ENCODE measurements at places on chromosomes 5 and 9. TPM values are rescaled to one million over a fixed set of nuclear protein-coding genes. Genes with fewer than 3 reads are reported as not detected.

The BARHL1 gene
- not detected for total RNA-seq

GRCh38 chr5:893137-893506, 438 bp downstream of the TRIP13 start:
- peaks cover 11% of the 10 kb centered on the region for H3K4me1 ChIP-seq
- H3K27ac ChIP-seq, result no peak overlapping the region
- DNase-seq, result no peak
- H3K27me3 ChIP-seq, result no peaks in the 10 kb centered on the region
- H3K4me3 ChIP-seq, result peak overlapping the region; percentile 82
- peaks cover 28% of the 10 kb centered on the region for H3K36me3 ChIP-seq

The GNA14 gene
- not detected for total RNA-seq

The TAF9 gene
- total RNA-seq, result 116 TPM

The LMNB1 gene
- total RNA-seq, result 31.6 TPM

DNA sequence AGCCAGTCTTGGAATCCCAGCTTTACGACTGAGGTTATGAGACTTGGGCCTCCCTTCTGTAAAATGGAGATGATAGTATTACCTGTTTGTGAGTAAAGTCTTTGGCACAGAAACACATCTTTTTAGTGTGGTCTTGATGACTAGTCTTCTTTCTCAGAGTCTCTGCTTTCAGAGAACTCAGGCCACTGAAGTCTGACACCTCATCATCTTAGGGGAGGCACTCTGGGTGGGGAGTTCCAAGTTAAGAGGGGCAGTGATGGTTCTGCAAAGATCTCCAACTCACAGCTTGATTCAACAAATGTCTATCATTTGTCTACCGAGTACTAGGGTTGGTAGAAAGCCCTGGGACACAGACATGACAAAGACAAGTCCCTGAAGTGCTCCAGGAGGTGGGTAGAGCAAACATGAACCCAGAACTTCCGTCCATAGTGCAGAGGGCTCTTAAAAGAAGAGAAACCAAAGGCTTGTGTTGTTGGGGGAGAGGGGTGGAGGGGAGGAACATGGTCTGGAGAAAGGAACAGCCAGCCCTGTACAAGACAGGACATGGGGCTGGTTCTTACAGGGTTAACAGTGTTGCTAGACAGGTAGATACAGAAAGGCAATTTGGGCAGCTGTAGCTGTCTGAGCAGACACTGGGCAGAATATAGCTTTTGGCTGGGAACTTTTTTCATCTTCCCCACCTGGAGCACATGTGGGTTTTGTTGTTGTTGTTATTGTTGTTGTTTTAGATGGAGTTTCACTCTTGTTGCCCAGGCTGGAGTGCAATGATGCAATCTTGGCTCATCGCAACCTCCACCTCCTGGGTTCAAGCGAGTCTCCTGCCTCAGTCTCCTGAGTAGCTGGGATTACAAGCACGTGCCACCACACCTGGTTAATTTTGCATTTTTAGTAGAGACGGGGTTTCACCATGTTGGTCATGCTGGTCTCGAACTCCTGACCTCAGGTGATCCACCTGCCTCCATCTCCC, 2.6 kb upstream of the CD14 start:
- H3K4me3 ChIP-seq, result no peak overlapping the region
- no peaks in the 10 kb centered on the region for H3K27me3 ChIP-seq
- no peak overlapping the region for H3K27ac ChIP-seq
- no peak for DNase-seq
- no peaks in the 10 kb centered on the region for H3K36me3 ChIP-seq

DNA sequence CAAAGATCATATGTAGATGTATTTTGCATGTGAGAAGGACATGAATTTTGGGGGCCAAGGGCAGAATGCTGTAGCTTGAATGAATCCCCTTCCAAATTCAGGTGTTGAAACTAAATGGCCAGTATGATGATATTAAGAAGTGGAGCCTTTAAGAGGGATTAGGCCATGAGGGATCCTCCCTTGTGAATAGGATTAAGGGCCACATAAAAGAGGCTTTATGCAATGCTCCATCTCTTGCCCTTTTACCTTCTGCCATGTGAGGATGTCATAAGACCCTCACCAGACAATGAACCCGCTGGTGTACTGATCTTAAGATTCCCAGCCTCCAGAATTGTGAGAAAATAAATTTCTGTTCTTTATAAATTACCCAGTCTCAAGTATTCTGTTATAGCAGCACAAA, 206.1 kb downstream of the YTHDC2 start:
- H3K27me3 ChIP-seq, result peaks cover 32% of the 10 kb centered on the region
- H3K36me3 ChIP-seq, result no peaks in the 10 kb centered on the region
- no peak overlapping the region for H3K27ac ChIP-seq
- no peak overlapping the region for H3K4me3 ChIP-seq

DNA sequence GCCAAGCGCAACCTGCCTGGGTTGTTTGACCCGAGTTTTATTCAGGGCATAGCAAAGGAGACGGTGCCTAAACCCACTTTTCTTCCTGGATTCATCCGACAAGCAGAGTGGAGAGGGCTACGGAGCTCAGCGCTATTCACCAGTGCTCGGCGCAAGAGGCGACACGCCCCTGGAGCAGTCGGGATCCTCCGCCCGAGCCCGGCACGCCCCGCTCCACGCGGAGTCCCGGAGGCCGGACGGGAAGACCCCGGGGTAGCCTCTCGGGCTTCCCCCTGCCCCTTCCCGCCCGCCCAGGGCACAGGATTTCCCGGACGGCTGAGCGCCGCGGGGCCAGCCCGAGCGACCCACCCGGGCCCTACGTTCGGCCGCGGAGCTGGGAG, 427 bp downstream of the SERINC5 start:
- H3K27ac ChIP-seq, result peak overlapping the region; percentile 88
- peaks cover 26% of the 10 kb centered on the region for H3K4me1 ChIP-seq
- H3K4me3 ChIP-seq, result peak overlapping the region; percentile 92
- no peaks in the 10 kb centered on the region for H3K27me3 ChIP-seq
- DNase-seq, result peak; percentile 63
- H3K36me3 ChIP-seq, result no peaks in the 10 kb centered on the region

DNA sequence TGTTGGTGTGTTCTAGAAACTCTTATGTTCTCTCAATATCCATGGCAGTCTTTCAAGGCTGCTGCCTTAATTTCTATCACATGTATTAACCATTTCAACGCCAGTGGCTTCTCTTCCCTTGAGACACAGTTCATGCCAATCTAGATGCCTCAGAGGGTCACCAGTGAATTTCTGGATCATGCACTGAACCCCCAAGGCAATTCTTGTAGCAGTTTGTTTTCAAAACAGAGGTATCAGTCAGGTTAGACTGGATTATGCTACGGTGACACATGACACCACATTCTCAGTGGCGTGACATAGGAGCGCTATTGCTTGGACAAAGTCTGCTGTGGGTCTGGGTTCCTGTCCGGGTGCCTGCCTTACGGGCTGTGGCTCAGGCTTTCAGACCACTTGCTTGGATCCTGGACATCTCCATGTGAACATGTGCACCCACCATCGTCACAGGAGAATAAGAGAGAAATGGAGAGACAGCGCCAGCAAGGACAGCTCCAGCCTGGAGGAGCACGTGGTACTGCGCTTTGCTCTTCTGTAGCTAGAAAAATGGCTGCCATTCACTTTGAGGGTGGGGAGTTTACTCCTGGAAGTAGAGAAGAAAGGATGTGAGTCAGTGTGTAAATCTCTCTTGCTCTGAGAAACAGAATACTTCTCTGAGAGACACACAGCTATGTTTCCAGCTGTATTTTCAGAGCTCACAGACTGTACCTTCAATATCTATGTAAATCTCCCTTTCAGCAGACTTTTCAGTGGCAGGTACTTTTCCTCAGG, 329.3 kb upstream of the ADCY2 start:
- H3K27ac ChIP-seq, result no peak overlapping the region
- no peaks in the 10 kb centered on the region for H3K36me3 ChIP-seq
- DNase-seq, result no peak
- H3K27me3 ChIP-seq, result peaks cover 11% of the 10 kb centered on the region
- H3K4me1 ChIP-seq, result no peaks in the 10 kb centered on the region

The IL3 gene
- not detected for total RNA-seq

DNA sequence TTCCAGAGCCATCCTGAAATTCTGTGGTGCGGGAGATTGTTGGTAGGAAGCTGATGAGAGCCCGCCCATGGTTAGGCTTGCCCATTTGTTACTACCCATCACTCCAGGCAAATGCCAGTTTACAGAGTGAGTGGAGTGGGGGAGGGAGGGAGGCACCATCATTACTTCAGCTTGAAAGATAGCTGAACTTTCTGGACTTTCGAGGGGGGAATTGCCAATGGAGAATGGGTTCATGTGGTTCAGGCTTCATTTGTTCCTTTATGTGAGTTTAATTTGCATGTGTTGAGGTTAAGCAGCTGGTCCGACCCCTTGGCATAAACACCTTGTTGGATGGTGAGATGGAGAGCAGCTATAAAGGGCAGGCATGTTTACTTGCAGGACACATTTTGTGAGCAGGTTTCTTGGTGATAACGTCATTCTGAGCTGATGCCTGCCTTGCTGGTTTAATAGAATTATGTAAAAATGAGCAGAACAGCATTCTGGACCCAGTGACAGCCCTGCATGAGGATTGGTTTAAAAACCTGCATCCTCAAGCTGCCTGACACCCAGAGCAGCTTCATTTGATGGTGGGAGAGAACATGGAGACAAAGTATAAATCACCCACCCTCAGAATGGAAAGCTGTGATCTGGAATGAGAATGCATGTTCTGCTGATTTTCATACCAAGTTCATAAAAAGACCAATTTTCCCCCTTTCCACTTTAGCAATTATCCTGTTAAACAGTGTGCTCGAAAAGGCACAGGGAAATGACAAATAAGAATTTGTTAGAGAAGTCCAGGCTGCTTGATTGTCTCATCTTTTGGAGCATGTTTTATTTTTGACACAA, 106.3 kb downstream of the TRIO start:
- DNase-seq, result no peak
- H3K4me1 ChIP-seq, result peaks cover 14% of the 10 kb centered on the region
- H3K4me3 ChIP-seq, result no peak overlapping the region
- H3K36me3 ChIP-seq, result peaks cover 4% of the 10 kb centered on the region
- no peaks in the 10 kb centered on the region for H3K27me3 ChIP-seq
- H3K27ac ChIP-seq, result no peak overlapping the region

The PCDHA2 gene
- total RNA-seq, result not detected

DNA sequence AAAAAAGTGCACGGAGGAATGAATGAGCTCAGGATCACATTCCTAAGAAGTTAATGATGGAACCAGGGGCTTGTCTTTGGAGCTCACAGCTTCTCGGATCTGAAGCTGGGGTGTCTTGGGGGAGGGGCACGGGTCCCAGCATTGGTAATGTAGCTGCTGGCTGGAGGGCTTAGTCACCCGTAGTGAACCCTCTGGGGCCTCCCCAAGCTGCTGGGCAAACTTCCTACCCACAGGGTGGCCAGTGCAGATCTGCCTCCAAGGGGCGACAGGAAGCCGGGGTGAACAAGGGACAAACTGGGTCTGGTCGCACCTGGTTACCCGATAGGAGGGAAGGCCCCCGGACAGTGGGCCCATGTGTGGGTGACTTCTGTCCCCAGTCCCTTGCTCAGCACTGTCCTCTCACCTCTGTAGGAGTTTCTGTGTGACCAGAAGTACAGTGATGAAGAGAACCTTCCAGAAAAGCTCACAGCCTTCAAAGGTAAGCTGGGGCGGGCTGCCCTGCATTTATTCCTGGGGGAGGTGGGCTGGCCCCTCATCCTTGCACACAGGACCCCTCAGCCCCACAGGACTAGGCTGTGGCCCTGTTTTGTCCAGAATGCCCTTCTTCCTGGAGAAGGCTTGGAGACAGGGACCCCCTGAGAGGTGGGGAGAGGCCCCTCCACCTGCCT, 14.1 kb upstream of the NUP214 start:
- no peak for DNase-seq
- H3K27ac ChIP-seq, result no peak overlapping the region
- no peaks in the 10 kb centered on the region for H3K27me3 ChIP-seq
- no peak overlapping the region for H3K4me3 ChIP-seq

DNA sequence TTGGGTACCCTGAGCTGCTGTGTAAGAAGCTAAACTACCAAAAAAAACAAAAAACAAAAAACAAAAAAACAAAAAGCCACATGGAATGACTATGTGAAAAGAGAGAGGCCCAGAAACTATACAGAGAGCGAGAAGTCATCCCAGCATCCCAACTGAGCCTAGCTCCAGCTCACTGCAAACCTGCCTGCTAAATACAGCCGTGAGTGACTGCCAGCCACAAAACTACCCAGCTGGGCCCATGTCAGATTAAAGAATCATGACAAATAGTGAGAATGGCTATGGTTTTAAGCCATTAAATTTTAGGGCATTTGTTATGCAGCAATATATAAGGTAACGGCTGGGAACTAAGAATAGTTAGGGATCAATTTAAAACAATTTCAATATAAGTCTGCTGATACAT, 335.1 kb upstream of the PDE4D start:
- H3K36me3 ChIP-seq, result no peaks in the 10 kb centered on the region
- DNase-seq, result no peak
- H3K27me3 ChIP-seq, result peaks cover 91% of the 10 kb centered on the region
- H3K4me3 ChIP-seq, result no peak overlapping the region
- H3K4me1 ChIP-seq, result no peaks in the 10 kb centered on the region
- H3K27ac ChIP-seq, result no peak overlapping the region

GRCh38 chr9:129259375-129259774, 81.3 kb upstream of the IER5L start:
- DNase-seq, result no peak
- no peaks in the 10 kb centered on the region for H3K4me1 ChIP-seq
- H3K36me3 ChIP-seq, result no peaks in the 10 kb centered on the region
- H3K27ac ChIP-seq, result no peak overlapping the region
- no peaks in the 10 kb centered on the region for H3K27me3 ChIP-seq
- peak overlapping the region; percentile 57 for H3K4me3 ChIP-seq

GRCh38 chr5:145408048-145408341, 427.1 kb downstream of the PRELID2 start:
- DNase-seq, result no peak
- H3K27me3 ChIP-seq, result no peaks in the 10 kb centered on the region
- peaks cover 6% of the 10 kb centered on the region for H3K4me1 ChIP-seq
- no peak overlapping the region for H3K27ac ChIP-seq
- H3K4me3 ChIP-seq, result no peak overlapping the region
- H3K36me3 ChIP-seq, result no peaks in the 10 kb centered on the region

DNA sequence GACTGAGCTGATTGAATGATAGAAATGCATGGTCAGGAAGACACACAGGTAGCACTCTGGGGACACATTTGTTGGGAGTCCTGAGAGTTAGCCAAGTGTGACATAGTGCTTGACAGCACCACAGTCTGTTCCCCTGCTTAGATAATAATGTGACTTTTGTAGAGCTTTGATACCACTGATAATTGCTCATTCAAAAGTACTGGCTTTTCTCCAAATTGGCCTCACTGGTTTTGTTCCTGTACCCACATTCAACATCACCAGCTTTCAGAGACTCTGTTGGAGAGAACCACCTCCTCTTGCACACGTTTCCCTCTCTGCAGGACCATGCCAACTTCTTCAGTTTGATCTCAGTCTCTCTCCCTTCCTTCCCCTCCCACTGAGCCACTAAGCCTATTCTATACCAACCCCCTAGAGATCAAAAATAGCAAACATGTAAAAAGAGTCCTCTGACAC, 52.5 kb upstream of the IL7R start:
- no peak for DNase-seq
- no peaks in the 10 kb centered on the region for H3K36me3 ChIP-seq
- H3K27me3 ChIP-seq, result no peaks in the 10 kb centered on the region
- H3K4me3 ChIP-seq, result no peak overlapping the region

GRCh38 chr5:16740066-16740810, 123.4 kb upstream of the RETREG1 start:
- no peak for DNase-seq
- H3K27ac ChIP-seq, result no peak overlapping the region
- H3K4me1 ChIP-seq, result peaks cover 26% of the 10 kb centered on the region
- H3K4me3 ChIP-seq, result no peak overlapping the region

Measured in MCF 10A (cell line).